ENCODE measurements at places on chromosomes 2 and 18.

DNA sequence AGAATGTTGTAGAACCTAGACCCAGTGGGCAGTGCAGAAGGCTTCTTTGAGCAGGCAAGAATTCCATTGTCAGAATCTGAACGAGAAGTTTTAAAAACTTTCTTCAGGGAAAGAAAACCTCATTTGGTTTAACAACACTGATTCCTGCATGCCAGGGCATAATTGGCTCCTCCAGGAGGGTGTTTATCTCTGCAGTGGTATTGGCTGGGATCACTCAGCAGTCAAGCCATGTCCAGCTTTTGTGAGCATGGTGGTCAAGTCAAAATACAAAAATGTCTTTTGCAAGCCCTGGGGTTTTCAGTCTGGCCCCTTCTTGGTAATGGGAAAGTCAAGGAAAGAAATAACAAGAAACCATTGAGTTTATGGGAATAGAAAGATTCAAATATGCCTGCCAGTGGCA is 28.3 kb downstream of the FHOD3 start:
- DNase-seq, result no peak

- DNase-seq, result no peak
These were observed 23.7 kb upstream of the TMX3 start for GRCh38 chr18:68738564-68738963.

GRCh38 chr18:38427736-38428135 is 862.1 kb upstream of the CELF4 start:
- no peak for DNase-seq

- no peak for DNase-seq
These were observed 51.7 kb downstream of the GFPT1 start for GRCh38 chr2:69335311-69335710.

DNA sequence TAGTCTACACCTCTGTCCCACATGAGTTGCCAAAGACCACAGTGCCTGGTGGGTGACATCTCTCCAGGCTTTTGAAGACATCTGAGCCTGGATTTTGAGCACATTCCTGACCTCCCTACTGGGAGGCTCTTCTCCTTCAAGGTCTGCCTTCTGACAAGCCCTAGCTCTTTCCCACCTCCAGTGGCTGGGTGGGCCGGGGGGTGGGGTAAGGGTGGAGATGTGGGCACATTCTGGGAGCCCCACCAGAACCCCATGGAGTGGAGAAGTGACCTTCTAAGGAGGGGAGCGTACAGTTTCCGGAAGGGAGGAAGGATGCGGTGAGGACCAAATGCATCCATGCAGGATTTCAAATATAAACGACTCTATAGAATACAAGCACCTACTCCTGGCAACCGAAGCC is 27.9 kb upstream of the ANXA4 start:
- DNase-seq, result no peak

- DNase-seq, result no peak
These were observed 31.2 kb upstream of the CDKL4 start for GRCh38 chr2:39275016-39275415.

- no peak for DNase-seq
These were observed 459.2 kb downstream of the KCNJ3 start for GRCh38 chr2:155157711-155158110.

DNA sequence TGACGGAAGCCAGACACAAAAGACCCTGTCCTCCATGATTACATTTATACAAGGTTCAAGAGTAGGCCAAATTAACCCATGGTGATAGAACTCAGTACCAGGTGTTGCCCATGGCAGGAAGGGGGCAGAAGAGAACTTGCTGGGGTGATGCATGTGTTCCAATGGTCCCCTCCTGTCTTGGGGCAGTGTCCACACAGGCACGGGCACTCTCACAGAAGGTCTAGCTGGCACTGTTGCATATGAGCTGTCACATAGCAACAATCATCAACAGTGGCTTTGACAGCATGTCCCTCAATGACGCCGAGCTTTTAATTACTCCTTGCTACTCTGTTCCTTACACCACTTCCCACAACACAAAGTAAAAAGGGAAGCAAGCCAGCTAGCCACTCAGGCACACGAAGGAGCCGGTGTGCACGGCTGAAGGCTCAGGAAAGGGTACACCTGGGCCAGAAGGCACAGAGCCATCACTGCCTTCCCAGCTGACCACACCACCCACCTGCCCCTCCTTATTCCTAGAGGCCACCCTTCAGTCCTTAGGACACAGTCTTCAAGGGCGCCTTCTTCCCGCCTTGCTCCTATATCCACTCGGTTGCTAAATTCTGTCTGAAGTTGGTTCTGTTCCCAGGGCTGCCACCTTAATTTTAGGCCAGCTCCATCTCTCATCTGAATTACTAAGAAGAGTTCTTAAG is 28.9 kb downstream of the RPL31 start:
- DNase-seq, result no peak

DNA sequence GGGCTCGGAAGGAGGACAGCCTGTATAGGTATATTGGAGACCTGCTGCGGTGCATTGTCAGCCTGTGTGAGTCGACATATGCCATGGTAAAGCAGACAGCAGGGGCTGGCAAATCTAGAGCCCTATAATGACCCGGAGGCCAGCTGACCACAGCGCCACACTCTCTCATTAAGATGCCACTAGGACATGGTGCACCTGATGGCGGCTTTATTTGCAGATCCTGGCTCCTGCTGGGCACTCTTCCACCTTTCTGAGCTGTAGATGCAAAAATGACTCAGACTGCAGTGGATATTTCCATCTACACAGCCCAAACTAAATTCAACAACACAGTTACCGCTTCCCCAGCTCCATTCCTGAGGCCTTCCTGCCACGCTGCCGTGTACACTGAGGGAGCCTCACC is 389.9 kb downstream of the TNS1 start:
- no peak for DNase-seq

DNA sequence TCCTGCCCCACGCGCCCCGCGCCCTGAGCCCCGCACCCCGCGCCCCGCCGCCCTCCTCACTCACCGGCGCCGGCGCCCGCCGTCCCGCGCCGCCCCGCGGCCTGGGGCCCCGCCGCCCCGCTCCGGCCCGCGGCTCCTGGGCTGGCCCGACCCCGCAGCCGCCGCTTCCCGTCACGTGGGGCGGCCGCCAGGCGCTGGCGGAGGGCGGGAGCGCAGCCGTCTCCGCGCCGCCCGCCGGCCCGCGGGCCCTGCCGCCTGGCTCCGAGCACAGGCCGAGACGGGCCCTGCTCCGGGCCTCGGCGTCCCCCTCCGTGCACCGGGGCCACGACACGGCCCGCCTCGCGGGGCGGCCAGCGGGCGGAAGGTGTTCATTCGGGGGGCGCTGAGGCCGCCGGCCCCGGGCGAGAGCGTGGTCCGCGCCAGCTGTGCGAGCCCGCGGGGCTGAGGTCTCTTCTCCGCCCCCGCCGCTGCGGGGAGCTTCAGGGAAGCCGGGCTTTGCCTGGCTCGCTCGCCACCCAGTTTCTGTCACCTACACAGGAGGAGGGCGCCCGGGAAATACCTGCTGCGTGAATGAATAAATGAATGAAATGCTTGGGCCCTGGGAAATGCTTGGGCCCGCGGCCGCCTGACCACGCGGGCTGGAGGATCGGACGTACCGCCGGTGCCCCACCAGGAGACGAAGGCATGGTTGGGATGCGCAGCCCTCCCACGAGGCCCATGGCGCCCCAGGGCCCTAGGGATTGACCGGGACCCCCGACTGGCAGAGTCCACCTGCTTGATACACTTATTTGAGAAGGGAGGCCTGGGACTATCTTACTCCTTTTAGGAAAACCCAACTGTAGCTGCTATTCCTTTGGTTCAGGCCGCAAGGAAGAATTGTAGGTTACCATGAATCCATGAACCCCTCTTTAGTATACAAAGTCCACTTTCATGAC is at the start of gene TGFBRAP1:
Gene TGFBRAP1 (minus strand): TSS at position 175 of the 935 bp plus-strand sequence. CDS start 21,434 bp downstream, outside the sequence.
- DNase-seq, result peak; percentile 80

- no peak for DNase-seq
These were observed 37.5 kb upstream of the ACSL3 start for GRCh38 chr2:222823183-222823930.

DNA sequence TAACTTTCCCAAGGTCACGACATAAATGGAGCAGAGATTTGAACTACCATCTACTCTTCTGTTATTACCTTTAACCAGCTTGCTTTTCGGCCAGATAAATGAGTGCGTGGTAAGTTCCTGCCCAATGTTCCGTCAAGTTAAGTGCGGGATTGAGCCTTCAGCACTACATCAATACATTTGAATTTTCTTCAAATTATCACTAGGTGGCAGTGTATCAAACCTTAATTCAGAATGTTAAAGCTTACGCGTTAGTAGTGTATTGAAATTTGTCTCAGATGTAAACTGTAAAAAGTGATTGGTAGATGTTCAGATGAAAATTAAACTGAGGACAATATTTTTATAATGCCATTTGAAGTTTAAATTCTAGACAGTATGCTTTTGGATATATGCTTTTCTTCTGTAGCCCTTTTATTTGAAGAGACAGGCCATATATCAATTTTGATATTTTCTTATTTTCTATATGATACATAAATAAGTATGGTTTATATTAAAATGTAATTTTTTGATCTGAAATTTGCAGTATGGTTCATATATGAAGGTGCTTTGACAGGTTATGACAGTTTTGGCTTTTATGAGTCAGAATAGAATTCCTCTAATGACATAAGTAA is 681.3 kb downstream of the ADCYAP1 start:
- DNase-seq, result peak; percentile 6
